ENCODE measurements at places on chromosomes 3 and 15. TPM values are rescaled to one million over a fixed set of nuclear protein-coding genes. Genes with fewer than 3 reads are reported as not detected.

- no peak for DNase-seq
These were observed 10.7 kb upstream of the TRAK1 start for GRCh38 chr3:42080453-42080872.

GRCh38 chr3:155712008-155712407 lies 32.9 kb downstream of the PLCH1 start:
- no peak for DNase-seq

- DNase-seq = peak; percentile 45
These were observed 4.4 kb downstream of the SH3BP5 start for GRCh38 chr3:15327941-15328340.

SLC22A14 gene
- total RNA-seq = 0.64 TPM

DNA sequence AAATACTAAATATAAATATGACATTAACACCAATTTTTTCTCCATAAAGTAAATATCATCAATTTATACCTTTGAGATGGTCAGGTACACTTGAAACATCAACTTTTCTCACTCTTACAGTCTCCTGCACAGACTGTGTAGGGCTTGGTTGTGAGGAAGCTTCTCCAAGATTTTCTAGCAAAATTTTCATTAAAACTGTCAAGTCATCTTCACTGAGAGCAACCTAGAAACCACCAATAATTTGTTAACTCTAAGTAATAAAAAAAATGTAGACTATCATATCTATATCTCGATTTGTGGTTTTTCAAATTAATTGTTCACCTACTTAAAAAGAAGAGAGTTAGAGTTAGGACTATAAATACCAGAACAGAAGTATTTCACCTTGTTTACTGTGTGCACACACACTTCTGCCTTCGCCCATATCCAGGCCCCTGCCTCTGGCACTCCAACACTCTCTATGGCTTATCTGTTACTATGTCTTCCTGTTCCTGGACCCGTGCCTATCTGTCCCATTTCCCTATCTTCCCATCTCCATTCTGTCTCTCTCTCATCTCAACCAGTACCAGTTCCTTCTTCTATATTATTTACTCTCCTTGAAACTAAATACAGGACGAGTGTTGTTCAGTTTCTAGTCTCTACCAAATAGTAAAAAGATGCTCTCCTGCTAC lies 123.6 kb downstream of the VPS13C start:
- DNase-seq = no peak

- DNase-seq = no peak
These were observed 36.2 kb downstream of the HOMER2 start for GRCh38 chr15:82916161-82916952.

SLC28A2 gene
- 0.51 TPM for total RNA-seq

SCAANT1 gene
- total RNA-seq = not detected

- DNase-seq = no peak
These were observed 173.6 kb downstream of the PTPRG start for GRCh38 chr3:61734749-61735686.

ZDHHC23 gene
- 4.2 TPM for total RNA-seq

GRCh38 chr3:82496890-82497560 lies 735.6 kb upstream of the GBE1 start:
- DNase-seq = no peak

GOLGA8S gene
- total RNA-seq = 0.05 TPM

RNF111 gene
- 15.4 TPM for total RNA-seq

DNA sequence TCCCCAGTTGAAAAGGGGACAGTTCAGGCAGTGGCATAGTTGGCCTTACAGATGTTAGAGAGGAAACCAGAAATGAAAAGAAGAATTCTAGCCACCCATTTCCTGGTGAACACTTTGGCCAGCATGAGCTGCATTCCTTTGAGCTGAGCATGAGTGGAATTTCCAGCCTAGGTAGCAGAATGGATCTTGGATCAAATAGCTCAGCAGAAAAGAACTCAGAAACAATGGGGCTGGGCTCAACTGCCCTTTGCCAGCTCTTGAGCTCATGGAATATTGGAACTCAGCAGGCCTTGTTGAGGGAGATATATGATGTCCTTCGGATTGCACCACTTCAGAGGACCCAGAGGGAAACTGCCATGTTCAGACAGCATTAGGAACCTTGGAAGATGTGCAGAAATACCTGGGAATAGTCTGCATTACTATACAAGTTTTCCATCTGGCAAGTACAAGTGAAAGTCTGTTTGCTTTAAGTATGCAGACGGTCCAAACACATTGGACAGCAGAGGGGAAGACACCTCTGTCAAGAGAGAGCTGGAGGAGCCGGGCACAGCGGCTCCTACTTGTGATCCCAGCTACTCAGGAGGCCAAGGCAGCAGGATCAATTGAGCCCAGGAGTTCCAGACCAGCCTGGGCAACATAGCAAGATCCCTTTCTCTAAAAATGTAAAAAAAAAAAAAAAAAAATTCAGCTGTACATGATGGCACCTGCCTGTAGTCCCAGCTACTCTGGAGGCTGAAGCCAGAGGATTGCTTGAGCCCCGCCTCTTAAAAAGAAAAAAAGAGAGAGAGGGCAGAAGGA lies 3.1 kb upstream of the CDV3 start:
- peak; percentile 15 for DNase-seq

GRCh38 chr3:41652931-41653330 lies 309.0 kb downstream of the ULK4 start:
- DNase-seq = no peak

DNA sequence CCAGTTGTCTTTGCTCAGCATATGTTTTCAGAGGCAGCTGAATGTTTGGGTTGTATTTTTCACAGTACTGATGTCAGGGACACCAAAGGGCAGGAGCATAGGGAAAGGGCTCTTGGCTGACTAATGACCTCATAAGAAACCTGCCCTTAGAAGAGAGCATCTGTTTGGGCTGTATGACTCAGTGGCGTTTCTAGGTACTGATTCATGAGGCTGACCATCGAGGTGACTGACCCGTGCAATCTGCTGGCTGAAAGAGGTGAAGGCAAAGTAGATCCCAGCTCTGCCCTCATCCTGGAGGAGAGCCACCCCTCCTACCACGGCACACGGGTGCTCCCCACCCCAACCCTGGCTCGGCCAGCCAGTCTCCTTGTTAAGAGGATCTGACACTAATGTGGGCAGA lies 8.3 kb downstream of the LMCD1 start:
- no peak for DNase-seq

DNA sequence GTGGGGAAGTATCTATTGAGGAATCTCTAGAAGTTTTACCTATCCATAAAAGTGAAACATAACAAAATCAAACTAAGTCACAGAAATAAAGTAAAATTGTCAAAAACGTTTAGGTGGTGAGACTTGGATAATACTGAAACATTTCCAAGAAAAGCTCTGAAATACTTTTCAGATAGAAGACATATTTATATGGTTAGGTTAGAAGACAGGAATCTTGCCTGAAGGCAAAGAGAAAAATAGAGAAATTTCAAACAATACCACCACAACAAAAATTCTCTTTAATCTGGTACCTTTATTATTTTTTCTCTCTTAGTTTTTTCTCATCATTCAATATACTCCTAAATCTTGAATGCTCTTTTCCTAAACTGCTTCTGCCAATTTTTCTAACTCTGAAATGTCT lies 222.7 kb upstream of the PLSCR5 start:
- DNase-seq = no peak

DNA sequence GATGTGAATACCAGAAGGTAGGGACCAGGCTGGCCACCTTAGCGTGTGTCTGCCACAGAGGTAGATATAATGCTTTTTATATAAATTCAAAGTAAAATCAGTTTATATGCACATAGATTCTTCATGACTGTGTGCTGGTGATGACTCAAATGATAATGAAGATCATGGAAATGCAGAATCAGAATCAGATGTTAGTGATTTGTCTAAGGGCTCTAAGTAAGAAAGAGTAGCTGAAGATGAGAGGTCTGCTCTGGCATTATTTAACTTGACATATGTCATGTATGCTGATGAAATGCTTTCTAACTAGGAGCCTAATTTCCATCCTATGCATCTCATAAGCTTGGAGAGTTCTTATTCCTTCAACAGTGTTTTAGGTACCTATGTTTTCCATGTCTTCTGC lies 50.3 kb upstream of the DPH6 start:
- no peak for DNase-seq

DVL3 gene
- total RNA-seq = 61.7 TPM

MNS1 gene
- total RNA-seq = 1.5 TPM

DNA sequence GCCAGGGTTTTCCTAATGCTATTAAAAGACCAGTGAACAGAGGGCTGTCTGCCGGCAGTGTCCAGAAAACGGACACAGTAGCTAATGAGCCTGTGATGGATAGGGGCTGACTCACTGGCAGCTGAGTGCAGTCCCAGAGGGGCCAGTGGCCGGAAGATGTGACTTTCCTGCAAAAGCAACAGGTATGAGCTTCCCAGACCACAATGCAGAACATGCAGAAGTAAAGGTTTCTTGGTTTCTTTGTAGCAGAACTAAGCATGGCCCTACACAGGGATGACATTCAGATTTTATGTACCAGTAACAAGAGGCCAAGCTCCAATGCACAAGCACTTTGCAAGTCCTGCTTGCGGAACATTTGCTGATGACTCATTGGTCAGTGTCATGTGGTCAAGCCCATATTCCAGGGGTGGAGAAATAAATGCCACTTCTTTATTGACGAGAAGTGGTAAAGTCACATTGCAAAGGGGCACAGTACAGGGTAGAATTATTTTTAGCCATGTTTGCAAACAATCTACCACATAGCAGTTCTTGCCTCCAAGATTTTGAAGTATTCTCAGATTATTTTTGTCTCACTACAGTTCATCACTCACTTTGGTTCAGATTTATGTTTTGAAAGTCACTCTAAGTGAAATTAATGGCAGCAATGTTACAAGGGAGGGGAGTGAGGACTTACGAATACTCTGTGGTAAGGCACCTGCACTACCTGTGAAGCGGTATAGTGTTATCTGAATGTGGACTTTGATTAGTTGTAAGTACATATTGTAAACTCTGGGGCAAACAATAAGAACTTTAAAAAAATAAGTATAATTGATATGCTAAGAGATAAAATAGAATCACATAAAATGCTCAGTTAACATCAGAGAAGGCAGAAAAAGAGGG lies 263.3 kb downstream of the ABHD5 start:
- no peak for DNase-seq

- no peak for DNase-seq
These were observed 13.6 kb downstream of the MELTF start for GRCh38 chr3:197015790-197016736.

GPR156 gene
- total RNA-seq = 3.0 TPM

DNA sequence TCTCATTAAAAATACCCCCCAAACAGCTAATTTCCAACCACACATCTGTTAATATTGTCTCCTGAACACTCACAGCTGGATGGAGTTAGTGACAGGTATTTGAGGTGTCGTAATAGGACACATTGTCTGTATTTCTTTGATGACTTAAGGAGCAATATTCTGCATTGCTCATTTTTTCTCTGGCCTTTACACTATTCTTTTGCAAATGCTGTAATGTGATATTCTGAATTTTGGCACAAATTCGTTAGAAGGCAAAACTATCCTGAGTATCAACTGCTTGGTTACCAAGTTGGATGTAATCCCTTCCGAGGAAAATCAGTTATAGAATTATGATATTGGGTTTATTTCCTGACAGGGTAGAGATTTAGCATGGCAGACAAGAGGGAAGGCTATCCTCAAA lies 1030.2 kb downstream of the MCTP2 start:
- DNase-seq = no peak

DNA sequence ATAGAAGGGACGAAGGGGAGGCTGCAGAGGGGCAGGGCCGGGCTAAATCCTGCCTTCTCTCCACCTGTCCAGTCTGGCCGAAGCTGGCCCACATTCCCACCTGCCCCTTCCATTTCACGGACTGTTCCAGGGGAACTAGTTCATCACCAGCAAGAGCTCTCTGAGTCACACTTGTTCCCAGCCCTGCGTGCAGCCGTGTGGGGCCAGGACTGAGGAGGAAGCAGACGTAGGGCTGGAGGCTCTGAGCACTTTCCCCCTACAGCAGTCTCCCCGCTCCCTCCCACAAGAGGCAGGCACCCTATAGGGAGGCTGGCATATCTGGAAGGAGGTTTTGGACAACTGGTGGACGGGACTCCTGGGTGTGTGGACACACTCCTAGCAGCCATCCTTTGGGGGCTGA lies 3.0 kb downstream of the ITIH4 start:
- no peak for DNase-seq

- no peak for DNase-seq
These were observed 320.3 kb downstream of the THSD4 start for GRCh38 chr15:71435552-71435951.

GRCh38 chr3:131526801-131527347 lies 24.1 kb upstream of the MRPL3 start:
- DNase-seq = peak; percentile 5

GRCh38 chr3:46289966-46290365 lies 47.7 kb downstream of the CCR3 start:
- DNase-seq = no peak

DNA sequence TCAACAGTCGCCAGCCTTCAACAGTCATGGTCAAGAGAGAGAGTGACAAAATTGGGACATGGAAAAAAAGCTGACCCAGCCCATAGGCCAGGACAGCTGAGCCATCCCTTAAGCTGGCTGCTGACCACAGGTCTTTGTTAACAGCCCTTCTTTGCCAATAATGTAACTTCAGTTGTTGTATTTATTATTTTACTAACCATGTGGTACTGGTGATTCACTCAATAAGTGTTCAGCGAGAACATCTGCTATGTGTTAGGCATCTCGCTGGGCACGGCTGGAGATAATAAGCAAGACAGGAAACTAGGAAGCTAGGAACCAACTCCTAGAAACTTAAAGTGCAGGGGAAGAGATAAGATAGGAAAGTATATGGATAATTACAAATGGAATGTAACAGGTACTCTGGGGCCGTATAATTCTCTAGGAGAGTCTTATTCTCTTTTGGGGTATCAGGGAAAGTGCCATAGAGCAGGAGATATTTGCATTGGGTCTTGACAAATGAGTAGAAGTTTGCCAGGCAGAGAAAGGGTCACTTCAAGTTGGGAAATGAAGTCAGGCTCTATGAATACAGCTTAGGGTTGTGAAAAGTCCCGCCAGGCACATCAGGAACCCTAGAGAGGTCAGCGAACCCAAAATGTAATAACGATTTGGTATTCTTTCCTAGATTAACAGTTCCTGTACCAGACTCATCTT lies 84.0 kb upstream of the TRA2B start:
- DNase-seq = no peak

DNA sequence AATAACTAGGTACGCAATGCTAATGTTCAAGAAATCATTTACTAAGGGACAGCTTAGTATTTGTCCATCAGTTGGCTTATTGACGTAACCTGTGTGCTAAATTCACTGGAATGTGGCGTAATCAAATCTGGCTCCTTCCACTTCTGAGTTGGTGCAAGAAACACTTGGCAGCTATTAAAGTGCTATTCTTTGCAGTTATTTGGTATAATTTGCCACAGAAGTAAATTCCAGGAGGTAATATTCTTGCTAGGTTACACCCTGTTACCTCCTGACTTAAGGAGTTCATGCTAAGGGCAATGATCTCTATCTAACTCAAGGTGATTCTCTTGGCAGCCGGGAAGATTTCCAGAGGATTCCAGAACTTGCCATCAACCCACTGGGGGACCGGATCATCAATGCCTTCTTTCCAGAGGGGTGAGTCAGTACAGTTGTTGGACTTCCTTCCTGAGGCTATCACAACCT lies 25.5 kb downstream of the CHP1 start:
- DNase-seq = no peak

DNA sequence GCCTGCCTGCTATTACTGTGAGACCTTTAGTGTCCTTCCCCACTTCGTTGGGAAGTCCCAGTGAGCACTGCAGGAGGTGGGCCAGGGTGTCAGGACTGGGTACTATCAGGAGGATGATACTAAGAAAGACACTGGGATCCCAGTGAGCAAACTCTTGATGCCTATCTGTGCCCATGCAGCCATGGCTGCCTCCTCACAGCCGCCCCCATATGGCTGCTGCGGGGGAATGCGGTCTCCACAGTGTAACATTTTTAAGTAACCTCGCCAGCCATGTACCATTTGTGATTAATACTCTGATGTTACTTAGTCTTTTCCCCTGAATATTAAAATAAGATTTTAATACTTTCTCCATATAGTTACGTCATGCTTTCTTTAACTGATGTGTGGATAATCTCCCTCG lies 312.2 kb downstream of the RYR3 start:
- DNase-seq = no peak
